ENCODE measurements at places on chromosomes 5 and 9. TPM values are rescaled to one million over a fixed set of nuclear protein-coding genes. Genes with fewer than 3 reads are reported as not detected.

GKAP1 gene
- 22.4 TPM for polyA plus RNA-seq

ENC1 gene
- polyA plus RNA-seq, result 8.4 TPM

PCDHB6 gene
- 0.23 TPM for polyA plus RNA-seq

PCDH1 gene
- 5.1 TPM for polyA plus RNA-seq

C9orf43 gene
- polyA plus RNA-seq, result 0.75 TPM

TAF1L gene
- polyA plus RNA-seq, result under 0.01 TPM

ZFP37 gene
- 2.4 TPM for polyA plus RNA-seq

SPATA31C1 gene
- not detected for polyA plus RNA-seq

FAT2 gene
- 2.7 TPM for polyA plus RNA-seq

TUT7 gene
- 25.9 TPM for polyA plus RNA-seq

ZBTB43 gene
- polyA plus RNA-seq, result 4.5 TPM

EGR1 gene
- 56.3 TPM for polyA plus RNA-seq

SGCD gene
- polyA plus RNA-seq, result 0.46 TPM

NFIB gene
- 12.4 TPM for polyA plus RNA-seq

FREM1 gene
- polyA plus RNA-seq, result 2.1 TPM

PPP2R2B gene
- polyA plus RNA-seq, result 3.2 TPM

ANKRD31 gene
- 0.64 TPM for polyA plus RNA-seq

PCDHB16 gene
- 0.27 TPM for polyA plus RNA-seq

NUDCD2 gene
- 14.9 TPM for polyA plus RNA-seq

All from thymus (tissue), 14 donors.